Stimulated activated CD4-positive, alpha-beta T cell treated with anti-CD3 and anti-CD28 coated beads, Interleukin-1b, Interleukin-23, amount 100 ng/mL, for 4 hours (primary cell): ENCODE measurements at places on chromosomes 13 and 19.

DNA sequence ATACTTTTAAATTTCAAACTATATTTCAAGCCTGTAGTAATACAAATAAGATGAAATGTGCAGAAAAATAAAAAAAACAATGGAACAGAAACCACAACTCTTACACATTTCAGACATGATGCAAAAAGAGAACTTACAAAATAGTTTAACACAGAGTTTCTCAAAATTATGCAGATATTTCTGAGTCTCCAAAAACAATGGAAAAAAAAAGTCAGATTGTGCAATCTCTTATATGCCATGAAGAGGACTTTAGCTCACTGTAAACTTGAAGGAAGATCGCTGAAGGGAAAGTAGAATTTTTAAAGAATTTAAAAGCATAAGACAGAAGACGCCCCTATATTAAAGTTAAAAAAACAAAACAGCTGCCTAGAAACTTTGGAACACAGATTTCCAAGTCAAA is 20.4 kb downstream of the ZNF708 start:
- no peak for DNase-seq

DNA sequence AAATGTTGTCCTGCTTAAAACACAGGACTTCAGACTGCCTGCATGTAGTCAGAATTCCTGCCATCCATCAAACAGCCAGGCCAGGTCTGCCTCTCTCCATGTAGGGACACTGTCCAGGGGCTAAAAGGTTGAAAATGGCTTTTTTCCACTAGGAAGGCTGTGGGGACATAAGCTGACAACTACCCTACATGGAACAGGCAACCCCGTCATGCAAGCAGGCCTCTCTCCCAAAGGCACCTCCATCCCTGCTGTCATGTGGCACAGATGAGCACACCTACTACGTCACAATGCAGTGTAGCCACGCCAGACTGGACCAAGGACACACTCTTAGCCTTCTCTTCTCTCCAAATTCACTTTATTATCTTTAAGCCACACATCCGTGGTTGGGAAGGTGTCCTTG is 40.8 kb downstream of the LATS2 start:
- DNase-seq = no peak

DNA sequence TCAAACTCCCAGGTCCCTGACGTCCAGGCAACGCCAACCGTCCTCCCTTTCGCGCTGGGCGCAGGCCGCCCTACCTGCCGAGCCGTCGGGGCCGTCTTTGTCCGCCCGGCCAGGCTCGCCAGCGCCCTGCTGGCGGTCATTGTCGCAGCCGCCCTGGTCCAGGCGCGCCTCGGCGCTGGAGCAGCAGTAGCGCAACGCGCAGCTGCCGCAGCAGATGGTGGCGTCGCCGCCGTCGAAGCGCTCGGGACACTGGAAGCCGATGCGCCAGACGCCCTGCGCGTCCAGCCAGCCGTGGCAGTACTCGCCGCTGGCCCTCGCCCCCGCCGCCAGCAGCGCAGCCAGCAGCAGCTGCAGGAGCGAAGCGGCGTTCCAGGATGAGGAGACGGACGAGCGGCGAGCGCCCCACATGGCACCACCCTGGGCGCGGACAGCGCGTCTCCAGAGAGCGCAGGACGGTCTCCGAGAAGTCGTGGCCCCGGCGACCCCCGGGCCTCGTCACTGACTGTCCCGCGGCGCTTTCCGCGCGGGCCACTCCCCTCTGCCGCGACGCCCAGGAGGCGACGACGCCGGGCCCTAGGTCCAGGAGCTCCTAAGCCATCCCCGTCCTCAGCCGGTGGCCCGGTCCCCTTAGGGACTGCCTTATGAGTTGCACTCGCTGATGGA is 1.1 kb downstream of the SHISA2 start:
- no peak for DNase-seq

- no peak for DNase-seq
These were observed 111.9 kb downstream of the SLC7A1 start for GRCh38 chr13:29483623-29484022.

- no peak for DNase-seq
These were observed 173.8 kb downstream of the EFNB2 start for GRCh38 chr13:106361621-106362020.

DNA sequence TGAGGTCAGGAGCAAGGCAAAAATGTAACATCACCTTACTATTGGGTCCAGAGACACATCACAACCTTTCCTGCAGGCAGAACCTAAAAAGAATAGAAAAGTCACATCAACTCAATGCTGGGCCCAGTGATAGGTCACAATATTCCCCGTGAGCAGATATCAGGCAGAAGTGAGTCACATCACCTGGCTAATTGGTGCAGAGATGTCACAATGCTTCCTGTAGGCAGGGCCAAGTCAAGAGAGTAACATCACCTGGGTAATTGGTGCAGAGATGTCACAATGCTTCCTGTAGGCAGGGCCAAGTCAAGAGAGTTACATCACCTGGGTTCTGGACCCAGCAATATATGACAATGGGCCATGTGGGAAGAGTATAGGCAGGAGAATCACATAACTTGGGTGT is 63.4 kb downstream of the ZNF726 start:
- DNase-seq = no peak

DNA sequence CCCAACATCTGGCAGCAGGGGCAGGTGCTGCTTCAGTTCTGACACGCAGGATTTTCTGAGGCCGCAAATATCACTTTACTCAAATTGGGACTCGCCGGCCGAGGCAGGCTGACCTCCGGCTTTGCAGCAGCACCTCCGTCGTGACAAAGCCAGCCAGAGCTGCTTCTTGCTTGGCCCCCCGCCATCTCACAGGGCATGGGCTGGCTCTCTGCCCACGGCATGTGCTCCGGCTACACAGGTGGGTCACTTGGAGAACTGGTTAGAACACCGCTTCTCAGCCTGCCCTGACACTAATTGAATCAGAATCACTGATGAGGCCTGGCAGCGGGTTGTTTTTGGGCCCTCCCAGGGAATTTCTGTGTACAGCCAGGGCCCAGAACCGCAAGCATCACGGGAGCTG is 112.3 kb downstream of the SLC7A1 start:
- no peak for DNase-seq

DNA sequence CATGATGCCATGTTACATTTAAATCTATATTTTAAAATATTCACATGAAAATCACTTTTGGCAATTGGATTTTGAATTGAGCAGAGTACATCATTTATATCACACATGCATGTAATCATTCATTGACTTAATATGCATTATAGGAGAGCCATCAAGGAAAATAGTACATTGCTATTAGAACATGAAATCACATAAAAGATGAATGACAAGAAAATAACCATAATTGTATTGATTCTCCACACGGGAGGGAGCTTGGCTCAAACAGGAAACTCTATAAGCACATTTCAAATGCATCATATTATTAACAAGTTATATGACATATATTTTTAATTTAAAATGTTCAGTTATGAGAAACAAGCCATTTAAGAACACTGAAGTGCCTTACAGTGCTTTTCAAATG is 208.6 kb upstream of the PRR20A start:
- DNase-seq = no peak

GRCh38 chr19:11264452-11265176 is 2.3 kb upstream of the DOCK6 start:
- no peak for DNase-seq

- DNase-seq = no peak
These were observed 47.5 kb downstream of the TRPM4 start for GRCh38 chr19:49205114-49205513.
